ENCODE measurements at places on chromosomes 13 and 19.
A peak's percentile ranks its signal among the peaks of the same experiment; 100 is the strongest.

DNA sequence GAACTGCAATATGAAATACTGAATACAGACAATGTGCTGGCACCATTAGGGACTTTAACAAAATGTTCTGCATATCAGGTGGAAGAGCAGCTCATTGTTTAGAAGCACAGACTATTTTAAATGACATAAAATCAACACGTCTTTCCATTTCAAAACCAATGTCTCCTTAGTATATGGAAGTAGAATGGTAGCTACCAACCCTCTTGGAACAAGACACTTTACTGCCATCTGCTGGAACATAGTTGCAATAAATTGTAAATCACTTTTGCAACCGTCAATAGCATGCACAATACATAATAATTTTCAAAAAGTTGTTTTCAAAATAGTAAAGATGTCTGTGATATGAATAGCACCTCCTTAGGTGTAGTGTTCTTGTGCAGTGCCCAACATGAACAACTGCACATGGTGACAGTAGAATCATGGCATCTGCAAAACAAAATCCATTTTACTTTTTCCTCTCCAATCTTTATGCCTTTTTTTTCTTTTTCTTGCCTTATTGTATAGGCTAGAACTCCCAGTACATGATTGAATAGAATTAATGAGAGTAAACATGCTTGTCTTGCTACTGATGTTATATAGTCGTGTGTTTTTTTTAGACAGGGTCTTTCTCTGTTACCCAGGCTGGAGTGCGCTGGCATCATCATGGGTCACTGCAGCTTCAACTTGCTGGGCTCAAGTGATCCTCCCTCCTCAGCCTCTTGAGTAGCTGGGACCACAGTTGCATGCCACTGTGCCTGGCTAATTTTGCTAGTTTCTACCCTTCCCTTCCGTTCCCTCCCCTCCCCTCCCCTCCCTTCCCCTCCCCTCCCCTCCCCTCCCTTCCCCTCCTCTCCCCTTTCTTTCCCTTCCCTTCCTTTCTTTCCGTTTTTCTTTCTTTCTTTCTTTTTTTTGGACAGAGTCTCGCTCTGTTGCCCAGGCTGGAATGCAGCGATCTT, 7.8 kb upstream of the LYPD5 start:
- peak; percentile 63 for DNase-seq

DNA sequence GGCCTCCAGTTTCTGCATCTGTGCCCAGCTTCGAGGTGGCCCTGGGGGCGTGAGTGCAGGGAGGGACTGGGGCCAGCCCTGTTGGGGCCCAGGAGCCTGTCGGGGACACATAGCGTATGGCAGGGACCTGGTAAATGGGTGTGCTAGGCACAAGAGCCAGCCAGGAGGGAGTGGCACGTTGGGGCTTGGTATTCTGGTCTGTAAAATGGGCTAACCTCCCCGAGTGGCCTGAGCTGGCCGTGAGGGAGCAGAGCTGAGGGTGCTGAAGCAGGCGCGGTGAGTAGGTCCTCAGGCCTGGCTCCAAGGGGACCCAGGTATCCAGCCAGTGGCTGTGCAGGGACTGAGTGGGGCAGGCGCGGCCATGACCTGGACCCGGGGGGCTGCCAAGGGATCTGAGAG, 4.3 kb downstream of the PTOV1 start:
- DNase-seq, result no peak

GRCh38 chr19:42132851-42133528, 744 bp upstream of the POU2F2 start:
- DNase-seq, result peak; percentile 82

DNA sequence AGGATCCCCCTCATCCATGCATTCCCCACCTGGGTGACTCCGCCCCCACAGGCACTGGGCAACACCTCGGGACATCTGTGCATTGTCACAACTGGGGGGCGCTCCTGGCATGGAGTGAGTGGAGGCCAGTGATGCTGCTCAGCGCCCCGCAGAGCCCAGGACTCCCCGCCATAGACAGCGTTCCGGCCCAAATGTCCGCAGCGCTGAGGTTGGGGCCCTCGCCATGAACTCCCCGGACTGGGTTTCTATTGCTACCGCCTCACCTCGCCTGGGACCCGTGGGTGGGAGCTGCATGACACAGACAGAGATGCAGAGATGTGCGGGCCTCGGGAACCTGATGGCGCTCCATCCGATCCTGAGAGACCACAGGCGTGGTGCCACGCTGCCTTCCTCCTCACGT, 4.6 kb downstream of the FZR1 start:
- no peak for DNase-seq

DNA sequence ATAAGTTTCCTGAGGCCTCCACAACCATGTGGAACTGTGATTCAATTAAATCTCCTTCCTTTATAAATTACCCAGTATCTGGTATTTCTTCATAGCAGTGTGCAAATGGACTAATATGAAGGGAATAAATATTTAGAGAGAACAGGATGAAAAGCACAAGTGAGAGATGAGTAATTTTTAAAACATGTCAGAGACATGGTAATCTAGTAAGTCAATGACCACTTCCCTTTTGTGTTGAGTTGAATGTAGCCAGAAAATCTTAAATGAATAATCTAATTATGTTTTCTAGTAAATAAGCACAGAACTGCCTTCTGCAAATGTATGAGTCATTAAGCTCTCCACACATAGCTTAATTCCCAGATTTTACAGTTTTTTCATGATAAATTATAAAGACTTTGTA, 524.1 kb upstream of the SLITRK5 start:
- DNase-seq, result peak; percentile 9

GRCh38 chr13:64688893-64689677, 2541.1 kb downstream of the PCDH9 start:
- DNase-seq, result no peak

- DNase-seq, result peak; percentile 92
Measured at GRCh38 chr13:27621366-27622101, at the start of gene POLR1D. Gene POLR1D (plus strand): TSS chr13:27621892. CDS start chr13:27621984, 92 bp downstream.

DNA sequence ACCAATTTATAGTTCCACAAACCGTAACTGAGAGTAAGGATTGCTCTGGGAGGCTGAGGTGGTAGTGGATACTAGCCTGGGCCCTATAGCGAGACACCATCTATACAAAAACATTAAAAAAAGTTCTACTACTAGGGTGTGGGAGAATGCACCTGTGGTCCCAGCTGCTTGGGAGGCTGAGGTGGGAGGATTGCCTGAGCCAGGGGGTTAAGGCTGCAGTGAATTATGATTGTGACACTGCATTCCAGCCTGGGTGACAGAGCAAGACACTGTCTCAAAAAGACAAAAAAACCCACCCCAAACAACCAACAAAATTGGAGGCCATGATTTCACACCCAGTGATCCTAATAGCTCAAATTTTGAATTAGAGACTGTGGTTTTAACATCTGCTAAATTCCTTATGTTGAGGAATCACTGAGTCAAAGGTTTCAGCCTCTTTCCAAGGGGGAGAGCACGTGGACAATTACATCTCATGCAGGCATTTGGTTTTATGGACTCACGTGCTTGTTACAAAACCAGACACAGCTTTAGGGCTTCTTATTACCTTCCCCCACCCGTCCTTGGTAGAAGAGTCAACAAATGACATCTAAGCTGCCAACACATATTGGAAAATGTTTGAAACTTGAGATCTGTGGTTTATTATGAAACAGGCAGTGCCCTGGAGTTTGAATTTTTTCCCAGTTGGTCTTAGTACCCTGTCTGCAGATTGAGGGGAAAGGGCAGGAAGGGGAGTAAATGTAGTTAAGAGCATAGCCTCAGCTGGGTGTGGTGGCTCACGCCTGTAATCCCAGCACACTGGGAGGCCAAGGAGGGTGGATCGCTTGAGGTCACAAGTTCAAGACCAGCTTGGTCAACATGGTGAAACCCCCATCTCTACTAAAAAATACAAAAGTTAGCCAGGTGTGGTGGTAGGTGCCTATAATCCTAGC, 18.5 kb downstream of the CYP2A6 start:
- DNase-seq, result peak; percentile 31

GRCh38 chr19:48698046-48698445, 2.3 kb downstream of the FUT2 start:
- DNase-seq, result peak; percentile 81

- no peak for DNase-seq
Measured at GRCh38 chr19:45646345-45646698, 7.1 kb upstream of the EML2 start.

DNA sequence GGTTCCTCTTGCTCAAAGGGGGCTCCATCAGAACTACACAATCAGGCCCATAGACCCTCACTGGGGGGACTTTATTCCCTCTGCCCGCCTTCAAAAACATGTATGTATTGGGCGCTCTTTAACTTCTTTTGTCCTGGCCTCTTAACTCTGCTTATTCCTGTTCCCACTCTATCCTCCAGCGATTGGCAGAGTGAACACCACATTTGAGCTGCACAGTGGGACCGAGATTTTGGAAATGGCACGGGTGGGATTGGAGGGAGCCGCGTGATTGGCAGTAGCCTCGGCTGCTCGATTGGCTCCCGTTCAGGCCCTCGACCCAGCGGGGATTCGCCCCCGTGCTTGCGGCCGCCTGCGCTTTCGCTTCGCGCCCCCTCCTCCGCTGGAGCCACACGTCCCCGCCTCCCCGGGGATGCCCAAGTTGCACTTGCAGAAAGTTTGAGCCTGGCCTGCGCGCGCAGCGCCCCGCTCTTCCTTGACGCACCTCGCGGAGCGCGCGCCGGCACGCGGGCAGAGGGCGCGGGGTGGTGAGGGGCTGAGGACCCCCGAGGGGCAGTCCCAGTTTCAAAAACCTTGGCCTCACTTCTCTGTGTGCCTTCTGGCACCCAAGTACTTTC, at the start of gene ZIC5:
ZIC5 (minus strand) TSS at position 192 of the 614 bp plus-strand sequence; CDS start at position 28, 164 bp downstream.
- peak; percentile 84 for DNase-seq

DNA sequence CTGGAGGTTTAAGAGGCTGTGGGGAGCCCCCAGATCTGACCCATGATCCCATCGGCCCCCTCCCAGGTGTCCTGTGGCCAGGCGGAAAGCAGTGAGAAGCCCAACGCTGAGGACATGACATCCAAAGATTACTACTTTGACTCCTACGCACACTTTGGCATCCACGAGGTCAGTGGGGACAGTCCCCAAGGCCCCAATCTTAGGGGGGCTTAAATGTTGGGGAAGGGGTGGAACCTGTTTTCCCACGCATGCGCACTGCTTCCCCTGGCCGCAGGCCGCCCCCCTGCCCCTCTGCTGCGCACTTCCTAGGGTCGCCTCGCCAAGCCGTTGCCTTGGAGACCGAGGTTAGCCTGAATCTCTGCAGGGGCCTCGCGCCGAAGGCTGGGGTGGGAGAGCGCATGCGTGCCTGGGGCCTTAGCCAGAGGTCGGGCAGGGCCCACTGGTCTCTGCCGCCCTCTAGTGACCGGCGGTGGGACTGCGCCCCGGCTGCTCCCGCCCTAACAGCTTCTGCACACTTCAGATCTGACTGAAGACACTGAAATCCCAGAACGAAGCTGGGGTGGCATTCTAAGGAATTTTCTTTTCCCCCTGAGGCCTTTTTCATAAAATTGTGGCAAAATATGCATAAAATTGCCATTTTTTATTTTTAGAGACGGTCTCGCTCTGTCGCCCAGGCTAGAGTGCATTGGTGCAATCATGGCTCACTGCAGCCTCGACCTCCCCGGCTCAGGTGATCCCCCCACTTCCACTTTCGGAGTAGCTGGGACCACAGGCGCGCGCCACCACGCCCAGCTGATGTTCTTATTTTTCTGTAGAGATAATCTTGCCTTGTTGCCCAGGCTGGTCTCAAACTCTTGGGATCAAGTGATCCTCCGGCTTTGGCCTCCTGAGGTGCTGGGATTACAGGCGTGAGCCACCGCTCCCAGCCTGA, 3.6 kb downstream of the PRMT1 start:
- peak; percentile 95 for DNase-seq

GRCh38 chr19:12924621-12925310, 5.7 kb upstream of the SYCE2 start:
- DNase-seq, result no peak

GRCh38 chr19:12921047-12921446, 2.0 kb upstream of the SYCE2 start:
- DNase-seq, result no peak

DNA sequence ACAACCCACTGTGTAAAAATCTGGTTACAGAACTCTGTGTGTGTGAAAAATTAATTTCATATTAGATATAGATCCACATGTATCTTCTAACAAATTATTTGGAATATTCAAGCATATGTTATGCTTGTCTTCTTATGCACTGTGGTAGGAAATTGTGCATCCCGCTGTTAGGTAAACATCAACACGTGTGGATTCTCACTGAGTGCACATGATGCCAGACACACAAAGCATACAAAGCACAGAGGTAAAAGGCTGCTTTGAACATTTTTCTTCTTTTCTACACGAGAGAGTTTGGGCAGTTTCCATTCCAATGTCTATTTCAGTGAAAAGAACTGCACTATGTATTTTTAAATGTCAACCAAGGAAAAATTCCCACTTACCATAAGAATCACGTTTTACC, 354.9 kb downstream of the PCDH9 start:
- no peak for DNase-seq

Data from astrocyte of the hippocampus (primary cell).